ENCODE measurements at places on chromosomes 12 and 14. TPM values are rescaled to one million over a fixed set of nuclear protein-coding genes. Genes with fewer than 3 reads are reported as not detected.

DNA sequence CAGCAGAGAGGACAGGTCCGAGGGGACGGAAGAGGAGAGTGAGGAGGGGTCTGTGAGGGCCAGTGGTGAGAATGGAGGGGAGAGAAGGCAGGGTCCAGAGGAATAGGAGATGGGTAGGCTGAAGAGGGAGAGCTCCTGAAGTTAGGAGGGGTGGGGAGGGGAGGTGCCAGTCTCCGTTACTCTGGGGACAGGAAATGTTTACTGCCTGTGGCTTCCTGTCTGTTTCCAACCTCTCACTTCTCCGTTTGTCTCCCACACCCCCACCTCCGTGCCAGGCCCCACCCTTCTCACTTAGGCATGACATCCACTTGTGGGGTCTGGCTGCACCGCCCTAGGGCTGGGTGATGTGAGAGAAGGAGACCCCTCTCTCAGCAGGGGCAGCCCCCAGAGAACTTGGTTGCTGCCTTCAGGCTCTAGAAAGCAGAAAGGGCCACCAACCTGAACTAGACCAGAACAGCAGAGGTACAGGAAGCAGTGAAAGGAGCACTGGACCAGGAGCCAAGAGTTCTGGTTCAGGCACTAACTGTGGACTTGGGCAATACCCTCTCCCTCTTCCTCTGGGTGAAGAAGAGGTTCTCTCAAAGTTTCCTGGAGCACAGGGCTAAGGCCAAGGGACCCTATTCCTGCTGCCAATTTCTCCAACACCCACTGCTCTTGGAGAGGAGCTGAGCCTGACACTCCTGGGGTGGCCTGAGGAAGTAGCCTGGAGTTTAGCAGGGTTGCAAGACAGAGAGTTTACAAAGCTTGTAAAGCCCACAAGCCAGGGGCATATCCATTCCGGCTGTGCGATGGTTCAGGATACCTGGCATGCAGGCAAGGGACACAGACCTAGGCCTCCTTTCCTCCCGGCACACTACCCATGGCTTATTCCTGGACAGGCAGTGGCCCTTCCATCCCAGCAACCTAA lies 5.5 kb downstream of the ITGA5 start:
- H3K4me3 ChIP-seq: peak overlapping the region; percentile 38
- no peaks in the 10 kb centered on the region for H3K27me3 ChIP-seq
- H3K27ac ChIP-seq: peak overlapping the region; percentile 82
- H3K36me3 ChIP-seq: peaks cover 29% of the 10 kb centered on the region
- DNase-seq: peak; percentile 83

Gene LRIG3
- total RNA-seq: 30.5 TPM

Gene ARMH4
- total RNA-seq: 2.1 TPM

- peak; percentile 41 for DNase-seq
- peak overlapping the region; percentile 18 for H3K27ac ChIP-seq
- peaks cover 62% of the 10 kb centered on the region for H3K4me1 ChIP-seq
- H3K27me3 ChIP-seq: no peaks in the 10 kb centered on the region
- no peak overlapping the region for H3K4me3 ChIP-seq
These were observed 9.7 kb downstream of the TNS2 start for GRCh38 chr12:53059434-53060063.

Gene FGF23
- total RNA-seq: not detected

DNA sequence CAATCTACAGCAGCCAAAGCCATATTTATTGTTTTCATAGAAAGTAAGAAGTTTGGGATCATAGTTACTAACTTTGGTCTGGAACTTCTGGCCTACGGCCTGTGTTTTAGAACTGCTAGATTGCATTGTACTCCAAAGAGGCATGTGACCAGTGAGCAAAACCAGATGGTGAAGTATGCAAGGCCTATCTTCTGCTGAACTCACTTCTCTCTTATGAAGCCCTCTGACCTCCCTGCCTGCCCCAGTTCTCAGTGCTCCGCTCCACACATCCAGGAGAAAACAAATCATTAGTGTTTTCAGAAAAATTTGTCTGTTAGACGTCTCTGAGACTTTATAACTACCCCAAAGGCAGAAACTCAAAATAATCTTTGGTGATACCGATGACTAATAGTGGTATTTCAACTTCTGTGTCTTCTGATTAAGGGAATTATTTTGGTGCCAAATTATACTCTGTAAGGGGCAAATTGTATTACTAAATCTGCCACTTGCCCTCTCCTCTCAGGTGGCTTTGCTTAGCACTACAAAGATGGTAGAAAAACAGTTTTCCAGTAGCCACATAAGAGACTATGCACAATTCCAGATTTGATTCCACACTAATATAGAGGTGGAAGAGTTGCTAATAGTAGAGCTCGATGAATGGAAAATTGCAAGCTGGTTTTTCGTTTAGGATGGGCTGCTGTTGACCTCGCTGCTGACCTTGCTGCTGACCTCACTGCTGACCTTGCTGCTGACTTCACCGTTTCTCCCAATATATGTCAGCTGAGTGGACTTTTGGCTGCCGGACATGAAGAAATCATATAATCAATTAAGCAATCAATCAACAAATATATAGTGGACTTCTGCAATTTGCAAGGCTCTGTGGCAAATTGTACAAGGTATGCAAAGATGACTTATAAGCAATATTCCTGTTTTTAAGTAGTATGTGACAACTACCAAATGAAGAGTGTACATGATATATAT lies 147.5 kb downstream of the KITLG start:
- no peaks in the 10 kb centered on the region for H3K36me3 ChIP-seq
- H3K27me3 ChIP-seq: no peaks in the 10 kb centered on the region
- no peak overlapping the region for H3K27ac ChIP-seq
- DNase-seq: no peak

DNA sequence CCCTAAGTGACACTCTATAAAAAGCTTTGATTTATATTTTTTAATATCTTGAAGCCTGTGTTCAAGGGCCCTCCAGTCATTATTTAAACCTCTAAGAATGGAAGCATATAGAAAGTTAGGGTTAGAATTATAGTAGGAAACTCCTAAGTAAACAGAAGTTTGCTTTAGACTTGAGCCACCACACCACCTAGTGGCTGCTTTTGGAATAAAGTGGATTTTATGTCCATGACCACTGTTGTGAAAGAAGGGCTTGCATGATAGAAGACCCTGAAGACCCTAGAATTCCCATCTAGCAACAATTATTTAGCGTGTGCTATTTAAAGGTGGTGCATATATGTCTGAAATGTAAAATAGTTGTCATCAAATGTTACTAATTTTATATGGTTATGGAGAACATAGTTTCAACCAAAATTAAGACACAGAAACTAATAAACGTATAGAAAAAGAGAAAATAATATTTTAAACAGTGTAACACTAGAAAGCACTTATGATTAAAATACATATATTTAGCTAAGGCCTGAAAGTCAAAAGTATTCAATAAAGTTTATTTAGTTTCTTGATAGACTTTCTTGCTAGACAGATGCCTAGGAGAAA lies 21.3 kb downstream of the LRRIQ1 start:
- no peaks in the 10 kb centered on the region for H3K4me1 ChIP-seq
- H3K27me3 ChIP-seq: no peaks in the 10 kb centered on the region
- no peak overlapping the region for H3K27ac ChIP-seq
- H3K4me3 ChIP-seq: no peak overlapping the region
- DNase-seq: no peak
- no peaks in the 10 kb centered on the region for H3K36me3 ChIP-seq

DNA sequence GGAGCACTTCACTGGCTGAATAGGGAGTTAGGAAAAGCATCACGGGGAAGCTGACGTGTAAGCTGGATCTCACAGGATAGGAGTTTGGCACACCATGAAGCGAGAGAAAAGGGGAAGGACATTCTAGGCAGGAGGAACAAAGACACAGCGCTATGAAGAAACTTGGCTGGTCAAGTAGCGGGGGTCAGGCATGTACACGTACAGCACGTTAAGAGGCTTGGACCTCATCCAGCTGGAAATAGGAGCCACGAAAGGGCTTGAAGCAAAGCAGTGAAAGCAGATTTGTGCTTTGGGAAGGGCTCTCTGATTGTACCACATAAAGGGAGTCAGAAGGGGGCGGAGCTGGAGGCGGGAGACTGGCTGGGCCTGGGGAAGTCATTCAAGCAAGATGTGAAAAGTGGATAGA lies 19.6 kb upstream of the GALNT8 start:
- peak; percentile 49 for DNase-seq
- H3K27me3 ChIP-seq: no peaks in the 10 kb centered on the region
- H3K36me3 ChIP-seq: no peaks in the 10 kb centered on the region
- H3K4me1 ChIP-seq: no peaks in the 10 kb centered on the region
- no peak overlapping the region for H3K4me3 ChIP-seq

- H3K36me3 ChIP-seq: no peaks in the 10 kb centered on the region
- H3K27me3 ChIP-seq: no peaks in the 10 kb centered on the region
- no peak overlapping the region for H3K4me3 ChIP-seq
- no peak for DNase-seq
- H3K27ac ChIP-seq: no peak overlapping the region
- H3K4me1 ChIP-seq: peaks cover 3% of the 10 kb centered on the region
These were observed 52.7 kb downstream of the KRT80 start for GRCh38 chr12:52139147-52139546.

DNA sequence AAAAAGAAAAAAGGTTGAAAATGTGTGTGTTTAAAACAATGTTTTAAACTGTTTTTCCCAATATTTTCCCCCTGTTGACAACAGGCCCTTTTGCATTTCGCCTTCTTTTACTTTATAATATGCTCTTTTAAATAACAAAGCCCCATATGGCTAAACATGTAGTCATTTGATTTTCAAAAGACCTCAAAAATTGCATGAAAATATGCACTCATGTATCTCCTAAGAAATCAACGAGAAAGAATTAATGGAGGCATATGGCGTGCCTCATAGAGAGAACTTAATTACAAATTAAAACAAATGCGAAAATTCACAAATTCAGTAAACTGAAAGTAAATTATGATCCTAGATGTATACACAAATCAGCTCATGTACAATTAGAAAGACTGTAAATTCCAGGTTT lies 202.6 kb upstream of the FOXN3 start:
- DNase-seq: no peak
- H3K36me3 ChIP-seq: no peaks in the 10 kb centered on the region
- peaks cover 34% of the 10 kb centered on the region for H3K4me1 ChIP-seq

GRCh38 chr14:82422230-82422629 lies 888.6 kb upstream of the SEL1L start:
- DNase-seq: no peak
- H3K27ac ChIP-seq: no peak overlapping the region
- H3K4me1 ChIP-seq: no peaks in the 10 kb centered on the region
- H3K4me3 ChIP-seq: no peak overlapping the region
- H3K27me3 ChIP-seq: no peaks in the 10 kb centered on the region

Gene TAS2R20
- 1.3 TPM for total RNA-seq

Gene LRRC74A
- not detected for total RNA-seq

Gene PIANP
- 0.18 TPM for total RNA-seq

- no peak overlapping the region for H3K4me3 ChIP-seq
- H3K36me3 ChIP-seq: no peaks in the 10 kb centered on the region
- no peak for DNase-seq
- no peak overlapping the region for H3K27ac ChIP-seq
- no peaks in the 10 kb centered on the region for H3K27me3 ChIP-seq
These were observed 13.0 kb upstream of the MFAP5 start for GRCh38 chr12:8675591-8676036.

- H3K27ac ChIP-seq: no peak overlapping the region
- no peaks in the 10 kb centered on the region for H3K36me3 ChIP-seq
- H3K4me3 ChIP-seq: no peak overlapping the region
- no peaks in the 10 kb centered on the region for H3K4me1 ChIP-seq
- no peak for DNase-seq
These were observed 10.1 kb upstream of the TWF1 start for GRCh38 chr12:43816168-43816567.

- no peaks in the 10 kb centered on the region for H3K27me3 ChIP-seq
- no peak overlapping the region for H3K27ac ChIP-seq
- DNase-seq: peak; percentile 40
- no peak overlapping the region for H3K4me3 ChIP-seq
- peaks cover 5% of the 10 kb centered on the region for H3K4me1 ChIP-seq
These were observed 20.3 kb downstream of the MTA1 start for GRCh38 chr14:105439710-105440553.

DNA sequence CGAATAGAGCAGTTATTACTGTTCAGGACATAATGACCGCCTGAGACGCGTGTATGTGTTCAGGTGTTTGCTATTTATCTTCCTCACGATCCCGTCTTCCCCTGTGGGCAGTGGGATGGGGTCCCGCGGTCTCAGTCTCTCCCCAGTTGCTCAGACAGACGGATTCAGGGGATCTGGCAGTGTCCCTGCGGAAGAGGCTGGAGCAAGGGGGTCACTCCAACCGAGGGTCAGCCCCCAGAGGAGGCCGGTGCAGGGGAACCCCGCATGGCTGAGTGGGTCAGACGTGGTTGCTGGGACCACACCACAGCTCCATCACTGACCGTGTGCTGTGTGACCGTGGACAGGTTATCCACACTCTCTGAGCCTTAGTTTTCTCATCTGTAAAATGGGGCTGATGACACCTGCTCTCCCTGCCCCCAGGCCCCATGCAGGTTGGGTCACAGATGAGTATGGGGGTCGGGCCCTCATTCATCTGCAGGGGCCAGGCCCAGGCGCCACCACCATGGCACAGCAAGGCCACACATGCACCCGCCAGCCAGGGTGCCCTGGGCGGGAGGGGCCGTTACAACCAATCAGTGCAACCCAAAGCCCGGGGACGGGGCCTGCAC lies 5.2 kb downstream of the MMP17 start:
- H3K4me3 ChIP-seq: no peak overlapping the region
- H3K36me3 ChIP-seq: no peaks in the 10 kb centered on the region
- H3K27ac ChIP-seq: no peak overlapping the region
- DNase-seq: no peak
- H3K4me1 ChIP-seq: peaks cover 30% of the 10 kb centered on the region
- peaks cover 61% of the 10 kb centered on the region for H3K27me3 ChIP-seq

DNA sequence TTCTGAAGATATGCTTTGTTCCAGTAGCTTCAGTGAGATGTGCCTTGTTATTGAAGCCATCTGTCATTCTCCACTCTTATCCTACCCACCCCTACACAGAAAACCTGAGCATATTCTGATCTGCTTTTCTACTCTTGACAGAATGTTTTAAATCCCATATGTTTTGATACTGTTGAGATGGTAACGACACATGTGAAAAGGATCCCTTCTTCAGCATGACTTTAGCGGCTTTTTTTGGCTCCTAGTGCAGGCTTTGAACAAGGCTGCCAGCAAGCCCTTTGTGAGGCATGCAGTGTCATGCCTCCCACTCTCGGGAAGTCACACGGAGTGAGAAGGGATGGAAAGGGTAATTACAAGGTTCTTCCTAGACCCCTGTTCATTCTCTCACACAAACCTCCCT lies 228.8 kb upstream of the RGS6 start:
- no peak for DNase-seq
- no peak overlapping the region for H3K4me3 ChIP-seq
- H3K4me1 ChIP-seq: no peaks in the 10 kb centered on the region
- H3K36me3 ChIP-seq: no peaks in the 10 kb centered on the region
- H3K27me3 ChIP-seq: no peaks in the 10 kb centered on the region

- peak within 1 kb of the TSS; percentile 97 for H3K27ac ChIP-seq
- peak within 1 kb of the TSS; percentile 94 for H3K4me3 ChIP-seq
- no peaks in the 10 kb centered on the region for H3K27me3 ChIP-seq
- peaks cover 63% of the 10 kb centered on the region for H3K4me1 ChIP-seq
These were observed at the start of gene TNFRSF1A for GRCh38 chr12:6341417-6342139. TSS of gene TNFRSF1A (minus strand) at chr12:6342076. CDS start at chr12:6341814, 262 bp downstream.

- no peak overlapping the region for H3K4me3 ChIP-seq
- no peak for DNase-seq
- H3K27ac ChIP-seq: no peak overlapping the region
- no peaks in the 10 kb centered on the region for H3K36me3 ChIP-seq
- H3K4me1 ChIP-seq: peaks cover 17% of the 10 kb centered on the region
These were observed 12.0 kb downstream of the VDR start for GRCh38 chr12:47892819-47893218.
